ENCODE measurements at places on chromosomes 2 and 18.

- no peak for DNase-seq
Observed at GRCh38 chr2:55047677-55048299, 2.5 kb downstream of the RTN4 start.

DNA sequence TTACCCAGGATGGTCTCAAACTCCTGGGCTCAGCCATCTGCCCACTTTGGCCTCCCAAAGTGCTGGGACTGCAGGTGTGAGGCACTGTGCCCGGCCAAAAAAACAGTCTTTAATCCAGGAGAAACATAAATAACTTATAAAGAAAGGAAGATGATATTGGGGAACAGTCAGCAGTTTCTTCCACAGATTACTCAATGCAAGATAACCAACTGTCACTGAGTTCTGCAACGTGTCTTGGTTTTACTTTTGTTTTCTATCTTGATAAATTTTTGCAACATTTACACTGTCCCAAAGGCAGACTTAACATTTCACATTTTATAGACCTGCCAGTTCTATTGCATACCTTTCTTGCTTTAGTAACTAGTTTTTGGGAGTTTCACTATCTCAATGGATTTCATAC lies 71.1 kb downstream of the ANKRD44 start:
- DNase-seq, result no peak

GRCh38 chr2:119137502-119137901 lies 21.0 kb downstream of the C1QL2 start:
- no peak for DNase-seq

DNA sequence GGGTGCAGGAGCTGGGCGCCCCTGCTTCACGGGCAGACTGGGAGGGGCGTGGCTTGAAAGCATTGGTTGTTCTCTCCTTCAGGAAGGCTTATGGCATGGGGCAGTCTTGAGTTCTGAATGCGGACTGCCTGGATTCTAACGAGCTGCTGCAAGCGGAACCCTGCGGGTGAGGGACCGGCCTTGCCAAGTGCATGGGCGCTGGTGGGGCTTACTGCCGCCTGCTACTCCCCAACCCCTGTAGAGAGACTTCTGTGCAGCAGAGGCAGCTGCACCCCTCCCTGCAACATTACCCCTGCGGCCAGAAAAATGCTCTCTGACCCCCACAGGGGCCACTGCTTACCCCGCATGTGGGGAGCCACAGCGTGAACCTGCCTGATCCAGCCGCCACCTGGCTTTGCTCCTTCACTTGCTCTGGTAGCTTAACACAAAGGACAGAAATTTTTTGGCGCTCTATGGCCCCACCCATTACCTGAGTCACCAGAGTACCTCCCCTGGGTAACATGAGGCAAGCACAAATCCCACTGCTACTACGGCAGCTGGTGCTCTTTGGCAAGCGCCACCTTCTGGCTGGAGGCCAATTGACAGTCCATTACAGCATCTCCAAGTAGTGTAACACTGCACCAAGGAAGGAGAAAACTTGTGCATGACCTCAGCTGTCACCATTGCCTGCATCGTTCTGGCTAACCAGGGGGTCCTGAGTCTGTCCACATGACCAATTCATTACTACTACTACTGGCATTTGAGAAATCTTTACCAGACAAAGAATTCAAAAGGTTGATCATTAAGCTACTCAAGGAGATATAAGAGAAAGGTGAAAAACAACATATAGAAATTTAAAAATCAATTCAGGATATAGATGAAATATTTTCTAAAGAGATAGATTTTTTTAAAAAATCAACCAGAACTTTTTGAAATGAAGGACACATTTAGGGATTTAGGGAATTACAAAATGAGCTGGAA lies 35.4 kb downstream of the MYL12B start:
- DNase-seq, result peak; percentile 88

DNA sequence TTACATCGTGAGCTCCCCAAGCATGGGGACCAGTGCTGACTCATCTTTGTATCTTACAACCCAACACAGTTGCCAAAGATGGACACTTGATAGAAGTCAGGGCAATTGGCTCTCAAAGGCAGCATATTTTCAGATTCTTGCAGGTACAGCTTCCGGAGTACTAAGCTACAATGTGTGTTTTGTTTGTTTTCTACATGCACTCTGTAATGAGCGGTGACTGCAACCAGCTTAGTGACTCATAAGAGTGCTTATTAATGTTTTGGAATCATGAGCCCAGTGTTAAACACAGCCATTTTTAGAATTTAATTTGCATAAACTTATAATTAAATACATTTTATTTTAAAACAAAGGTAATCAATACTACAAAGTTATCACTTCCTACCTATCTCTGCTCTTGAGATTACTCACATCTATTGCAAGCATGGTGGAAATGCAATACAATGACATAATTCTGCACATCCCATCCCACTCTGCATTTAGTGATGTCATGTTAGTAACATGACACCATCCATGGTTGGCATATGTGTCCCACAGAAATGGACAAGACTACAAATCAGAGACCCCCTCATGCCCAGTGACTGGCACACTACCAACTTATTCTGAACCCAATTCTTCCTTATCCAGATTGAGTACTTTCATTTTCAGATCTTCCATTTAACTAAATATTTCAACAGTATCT lies 399.8 kb upstream of the ST6GAL2 start:
- DNase-seq, result no peak

Measured in central memory CD4-positive, alpha-beta T cell (primary cell).